ENCODE measurements at places on chromosomes 4 and X.

- no peak for DNase-seq
Measured at GRCh38 chrX:132171478-132171877, 43.7 kb upstream of the FRMD7 start.

DNA sequence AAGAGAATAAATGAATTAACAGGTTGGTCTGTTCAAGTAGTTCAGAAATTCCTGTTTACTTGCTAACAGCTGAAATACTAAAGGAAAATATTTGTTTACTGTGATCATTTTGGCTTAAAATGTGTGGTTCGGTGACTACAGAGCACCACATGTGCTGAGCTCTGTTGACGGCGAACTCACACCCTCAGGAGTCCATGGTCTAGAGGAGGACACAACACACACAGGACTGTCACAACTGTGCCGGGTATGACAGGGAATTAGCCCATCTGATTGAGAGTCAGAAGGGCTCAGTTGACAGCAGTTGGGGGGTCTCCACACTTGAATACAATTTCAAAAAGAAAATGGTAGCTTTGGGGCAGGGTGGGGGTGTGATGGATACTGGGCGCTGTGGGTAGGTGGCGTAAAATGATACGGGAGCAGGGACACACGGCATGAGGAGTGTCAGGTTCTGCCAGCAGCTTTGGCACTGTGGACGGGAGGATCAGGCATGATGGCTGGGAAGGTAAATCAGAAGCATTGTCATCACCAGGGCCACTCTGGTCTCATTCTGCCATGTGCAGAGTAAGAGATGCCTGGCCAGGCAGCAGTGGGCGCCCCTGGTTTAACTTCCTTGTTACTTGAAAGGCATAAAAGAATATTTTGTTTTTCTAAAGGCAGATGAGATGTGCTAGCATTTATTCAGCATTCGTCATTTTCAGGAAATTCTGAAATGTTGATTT is 33.3 kb downstream of the CLDN22 start:
- DNase-seq, result no peak

GRCh38 chrX:148915474-148915873 is 415.1 kb downstream of the AFF2 start:
- DNase-seq, result no peak

DNA sequence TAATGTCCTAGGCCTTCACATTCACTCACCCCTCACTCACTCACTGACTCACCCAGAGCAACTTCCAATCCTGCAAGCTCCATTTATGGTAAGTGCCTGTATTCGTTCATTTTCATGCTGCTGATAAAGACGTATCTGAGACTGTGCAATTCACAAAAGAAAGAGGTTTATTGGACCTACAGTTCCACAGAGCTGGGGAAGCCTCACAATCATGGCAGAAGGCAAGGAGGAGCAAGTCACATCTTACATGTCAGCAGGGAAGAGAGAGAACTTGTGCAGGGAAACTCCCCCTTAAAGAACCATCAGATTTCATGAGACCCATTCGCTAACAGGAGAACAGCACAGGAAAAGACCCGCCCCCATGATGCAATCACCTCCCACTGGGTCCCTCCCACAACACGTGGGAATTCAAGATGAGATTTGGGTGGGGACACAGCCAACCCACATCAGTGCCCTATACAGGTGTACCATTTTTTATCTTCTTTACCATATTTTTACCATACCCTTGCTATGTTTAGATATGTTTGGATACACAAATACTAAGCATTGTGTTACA is 18.2 kb upstream of the TLR1 start:
- no peak for DNase-seq

DNA sequence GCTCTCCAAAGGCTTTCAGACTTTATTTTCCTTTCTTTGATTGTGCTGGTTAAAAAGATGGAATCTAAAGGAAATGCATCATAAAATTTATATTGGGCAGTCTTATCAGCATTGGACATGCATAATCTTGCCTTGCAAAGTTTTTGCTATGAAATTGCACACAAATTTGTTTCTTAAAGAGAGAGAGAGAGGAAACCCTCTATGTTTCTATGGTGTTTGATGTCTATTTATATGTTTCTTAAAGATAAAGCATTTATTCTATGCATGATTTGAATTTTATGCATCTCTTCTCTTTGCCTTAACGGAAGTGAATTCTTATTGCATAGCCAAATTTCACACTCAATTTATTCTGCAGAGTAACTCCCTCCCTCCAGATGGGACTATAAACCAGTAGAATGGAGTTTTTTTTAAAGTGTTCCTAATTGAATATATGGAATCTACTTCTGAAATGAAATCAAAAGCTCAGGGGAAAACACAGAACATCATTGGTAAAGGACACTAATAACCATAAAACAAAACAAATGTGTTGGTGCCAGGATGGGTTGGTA is 83.5 kb upstream of the PPARGC1A start:
- DNase-seq, result no peak

- DNase-seq, result no peak
Measured at GRCh38 chrX:44975666-44976263, 102.8 kb downstream of the KDM6A start.

GRCh38 chrX:20265221-20265725 is 1.4 kb downstream of the RPS6KA3 start:
- no peak for DNase-seq

DNA sequence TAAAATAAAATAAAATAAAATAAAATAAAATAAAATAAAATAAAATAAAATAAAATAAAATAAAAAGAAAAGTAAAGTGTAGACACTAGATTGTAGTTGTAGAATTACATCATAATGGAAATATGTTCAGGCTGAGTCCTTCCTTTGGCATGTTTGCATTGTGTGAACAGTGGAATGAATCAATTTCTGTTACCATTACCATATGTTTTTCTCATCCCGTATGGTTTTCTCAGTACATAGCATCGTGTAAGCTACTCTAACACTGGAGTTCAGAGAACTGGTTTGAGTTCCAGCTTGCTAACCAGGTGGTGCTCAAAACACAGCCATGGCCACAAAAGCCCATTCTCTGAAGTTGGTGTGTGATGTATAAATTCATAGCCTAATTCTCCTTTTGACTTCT is 45.9 kb downstream of the USP11 start:
- DNase-seq, result no peak

GRCh38 chrX:72169008-72169728 is 12.4 kb upstream of the PIN4 start:
- DNase-seq, result no peak

GRCh38 chr4:66273110-66273509 is 602.8 kb upstream of the EPHA5 start:
- no peak for DNase-seq

DNA sequence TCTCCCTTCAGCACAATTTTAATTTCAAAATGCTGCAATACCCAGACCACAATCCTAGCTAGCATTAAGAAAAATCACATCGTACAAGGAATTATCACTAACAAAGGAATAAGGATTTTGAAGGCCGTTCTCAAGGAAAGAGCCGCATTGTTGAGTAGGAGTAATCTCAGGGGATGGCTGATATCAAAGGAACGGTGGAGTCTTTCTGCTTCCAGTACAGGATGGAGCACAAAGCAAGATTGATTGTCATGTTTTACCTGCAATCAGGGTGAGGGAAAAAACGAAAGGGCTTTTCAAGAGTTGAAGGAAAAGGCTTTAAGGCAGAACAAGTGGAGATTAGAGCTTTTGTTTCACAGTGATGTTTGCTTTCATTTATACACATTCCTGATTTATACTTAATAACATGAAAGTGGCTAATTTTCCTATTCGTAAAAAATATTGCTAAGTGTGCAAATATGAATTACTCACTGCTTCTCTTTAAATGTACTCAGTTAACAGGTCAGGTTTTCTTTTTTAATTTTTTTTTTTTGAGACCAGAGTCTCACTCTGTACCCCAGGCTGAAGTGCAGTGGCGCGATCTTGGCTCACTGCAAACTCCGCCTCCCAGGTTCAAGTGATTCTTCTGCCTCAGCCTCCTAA is 207.0 kb downstream of the TRIML1 start:
- DNase-seq, result no peak

- DNase-seq, result no peak
Measured at GRCh38 chrX:119398587-119398973, 556 bp upstream of the SLC25A43 start.

- no peak for DNase-seq
Measured at GRCh38 chr4:151417164-151417571, 8.2 kb downstream of the FHIP1A start.

DNA sequence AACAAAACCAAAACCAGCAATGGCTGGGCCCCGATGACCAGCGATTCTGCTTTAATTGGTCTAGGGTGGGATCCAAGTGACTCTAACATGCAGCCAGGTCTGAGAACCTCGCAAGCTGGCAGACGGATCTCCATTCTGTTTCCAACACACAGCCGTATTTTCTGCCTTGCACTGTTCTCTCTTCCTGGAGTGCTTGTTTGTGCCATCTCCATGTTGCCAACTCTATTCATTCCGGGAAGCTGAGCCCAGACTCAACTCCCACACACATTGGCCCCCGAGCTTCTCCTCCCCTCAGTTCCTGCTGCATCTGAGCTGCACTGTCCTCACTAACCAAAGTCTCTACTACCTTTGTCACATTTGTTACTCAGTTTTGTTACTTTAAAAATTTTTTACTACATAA is 35.6 kb downstream of the GEMIN8 start:
- no peak for DNase-seq

- no peak for DNase-seq
Measured at GRCh38 chr4:102842367-102842766, 15.0 kb upstream of the UBE2D3 start.

DNA sequence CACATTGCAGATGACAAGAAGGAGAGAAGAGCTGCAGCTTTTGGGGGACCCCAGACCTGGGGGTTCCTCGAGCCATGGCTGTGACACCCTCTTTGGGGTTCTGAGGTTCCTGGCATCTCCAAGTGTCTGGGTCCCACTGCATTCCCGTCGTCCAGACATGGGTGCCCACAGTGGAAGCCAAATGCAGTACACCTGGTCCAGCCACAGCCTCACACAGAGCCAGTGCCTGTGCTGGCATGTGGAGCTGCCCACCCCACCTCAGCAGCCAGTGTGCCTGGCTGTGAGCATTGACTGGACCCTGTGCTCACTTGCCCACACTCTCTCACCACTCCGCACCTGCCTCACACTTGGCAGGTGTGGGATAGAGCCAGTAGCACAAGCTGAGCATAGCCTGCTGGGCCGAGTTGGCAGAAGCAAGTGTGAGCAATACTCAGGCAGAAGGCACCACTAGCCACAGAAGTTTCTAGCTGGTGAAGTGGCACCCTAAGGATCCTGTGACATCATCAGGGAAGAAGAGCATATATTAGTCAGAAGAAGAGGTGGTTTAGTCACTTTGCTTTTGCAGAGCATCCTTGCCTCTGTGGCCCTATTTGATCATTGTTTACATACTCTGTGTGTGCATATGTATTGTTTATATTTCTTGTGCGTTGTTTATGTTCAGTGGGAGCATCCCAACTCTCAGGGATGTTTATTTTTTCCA is 65.0 kb upstream of the MAGEB2 start:
- DNase-seq, result no peak

GRCh38 chrX:1212532-1212931 is at the start of gene CRLF2:
TSS of gene CRLF2 (minus strand) at chrX:1212649. CDS start at chrX:1212634, 15 bp downstream.
- DNase-seq, result no peak

- no peak for DNase-seq
Measured at GRCh38 chrX:21374994-21375707, 933 bp downstream of the CNKSR2 start.

DNA sequence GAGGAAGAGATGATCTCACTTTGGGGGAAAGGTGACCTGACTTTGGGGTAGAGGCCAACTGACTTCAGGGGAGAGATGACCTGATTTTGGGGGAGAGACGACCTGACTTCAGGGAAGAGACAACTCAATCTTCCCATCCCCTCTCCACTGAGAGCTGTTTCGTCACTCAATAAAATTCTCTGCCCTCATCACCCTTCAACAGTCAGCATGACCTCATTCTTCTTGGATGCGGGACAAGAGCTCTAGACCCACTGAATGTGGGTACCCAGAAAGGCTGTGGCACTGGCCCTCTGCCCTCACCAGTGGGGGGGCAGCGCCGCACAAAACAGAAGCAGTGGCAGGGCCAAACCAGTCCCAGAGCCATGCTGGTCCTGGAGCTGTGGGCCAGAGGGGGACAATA is 34.6 kb downstream of the ATXN3L start:
- DNase-seq, result no peak

DNA sequence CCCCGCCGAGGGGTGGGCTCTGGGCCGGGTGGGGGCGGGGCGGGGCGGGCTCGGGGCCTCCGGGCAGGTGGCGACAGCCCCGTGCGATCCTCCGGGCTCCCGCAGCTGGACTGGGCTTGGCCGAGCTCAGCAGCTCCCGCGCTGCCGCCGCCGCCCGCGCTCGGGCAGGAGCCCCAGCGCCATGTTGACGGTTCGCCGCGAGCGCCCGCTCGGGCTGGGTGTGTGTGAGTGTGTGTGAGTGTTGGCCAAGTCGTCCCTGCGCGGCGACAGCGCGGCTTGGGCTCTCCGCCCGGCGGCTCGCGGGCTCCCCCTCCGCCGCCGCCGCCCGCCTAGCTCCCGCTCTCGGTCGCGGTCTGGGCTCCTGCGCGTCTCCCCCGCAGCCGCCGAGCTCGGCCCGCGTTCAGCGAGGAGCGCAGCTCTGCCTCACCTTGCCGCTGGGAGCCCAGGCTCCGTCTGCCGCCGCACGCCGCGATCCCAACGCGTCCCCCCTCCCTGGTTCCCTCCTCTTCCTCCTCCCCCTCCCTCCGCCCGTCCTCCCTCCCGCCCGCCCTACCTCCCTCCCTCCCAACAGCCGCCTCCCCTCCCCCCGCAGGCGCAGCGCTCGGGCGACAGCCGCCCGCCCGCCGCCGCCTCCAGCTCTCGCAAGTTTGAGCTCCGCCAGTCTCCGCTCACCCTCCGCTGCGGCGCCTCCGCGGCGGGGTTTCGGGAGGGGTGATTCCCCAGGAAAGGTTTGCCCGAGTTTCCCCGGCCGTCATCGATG is at the start of gene BCOR:
BCOR (minus strand) TSS at position 455 of the 760 bp plus-strand sequence. CDS start 20,029 bp downstream, outside the sequence.
- DNase-seq, result no peak

DNA sequence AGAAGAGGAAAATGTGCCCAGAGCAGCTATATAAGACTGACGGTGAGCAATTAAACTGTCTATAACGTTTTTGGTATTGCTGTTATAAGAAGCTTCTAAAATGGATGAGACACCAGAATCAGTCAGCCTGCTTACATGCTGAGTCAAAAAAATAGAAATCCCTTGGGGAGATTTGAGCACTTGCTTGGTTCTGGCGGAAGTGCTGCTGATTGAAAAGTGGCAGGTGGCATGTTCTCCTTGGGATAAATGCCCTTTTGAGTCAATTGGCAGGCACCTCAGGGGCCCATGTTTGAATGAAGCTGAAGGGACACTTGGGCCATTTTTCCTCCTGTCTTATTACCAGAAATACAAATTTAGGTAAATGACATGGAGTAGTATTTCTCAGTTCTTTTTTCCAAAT is 148.7 kb downstream of the PTCHD1 start:
- no peak for DNase-seq

GRCh38 chrX:70252491-70252890 is 7.5 kb downstream of the P2RY4 start:
- no peak for DNase-seq

DNA sequence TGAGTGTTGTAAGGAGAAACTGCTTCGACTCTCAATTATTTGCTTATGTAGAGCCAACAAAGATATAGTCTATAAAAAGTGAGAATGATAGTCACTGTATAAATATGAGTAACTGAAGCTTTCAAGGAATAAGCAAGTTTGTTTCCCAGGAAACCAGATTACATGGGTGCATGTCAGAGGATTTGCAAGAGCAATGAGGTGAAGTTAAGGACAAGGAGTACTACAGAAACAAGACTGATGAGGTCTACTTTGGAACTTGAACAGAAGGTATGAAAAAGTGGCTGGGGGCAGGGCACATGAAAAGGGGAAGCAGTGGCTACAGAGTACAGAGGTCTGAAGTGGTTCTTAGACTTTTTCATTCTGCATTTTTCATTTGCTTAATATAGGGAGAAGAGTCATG is 321.0 kb upstream of the CXXC4 start:
- DNase-seq, result no peak

Measured in vagina (tissue), 2 donors.